ENCODE measurements at places on chromosomes 11 and 22.

DNA sequence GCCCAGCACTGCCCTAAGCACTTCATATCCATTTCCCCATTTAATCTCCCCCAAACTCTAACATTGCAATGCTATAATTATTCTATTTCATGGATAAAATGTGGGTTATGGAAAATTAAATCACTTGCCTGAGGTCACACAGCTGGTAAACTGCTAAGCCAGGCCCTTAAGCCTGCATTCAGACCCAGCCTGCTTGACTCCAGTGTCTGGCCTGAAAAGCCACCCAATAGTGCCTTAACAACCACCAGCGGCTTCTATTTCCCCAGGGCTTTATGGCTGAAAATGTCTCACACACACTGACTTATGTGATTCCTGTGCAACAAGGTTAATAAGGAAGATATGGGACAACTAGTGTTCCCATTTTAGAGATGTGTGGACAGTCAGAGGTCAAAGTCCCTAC, 178.5 kb upstream of the SNX19 start:
- no peak for DNase-seq

GRCh38 chr11:123190518-123190917, 4.5 kb downstream of the CLMP start:
- no peak for DNase-seq

GRCh38 chr11:69520186-69520916, 38.9 kb downstream of the LINC01488 start:
- no peak for DNase-seq

- no peak for DNase-seq
Observed at GRCh38 chr11:132504501-132505041, 1027.7 kb downstream of the OPCML start.

DNA sequence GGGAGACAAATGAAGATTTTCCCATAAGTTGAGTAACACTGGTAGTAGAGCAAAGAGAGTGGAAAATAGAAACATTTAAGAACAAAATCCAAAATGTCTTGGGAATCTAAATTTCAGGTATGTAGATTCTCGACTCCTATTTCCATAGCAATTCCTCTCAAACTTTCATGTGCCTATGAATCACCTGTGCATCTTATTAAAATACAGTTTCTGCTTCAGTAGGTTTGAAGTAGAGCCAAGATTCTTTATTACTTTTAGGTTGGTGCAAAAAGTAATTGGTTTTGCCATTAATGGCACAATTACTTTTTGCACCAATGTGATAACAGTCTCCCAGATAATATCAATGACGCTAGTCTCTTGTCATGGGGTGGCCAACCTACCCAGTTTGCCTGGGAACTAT, 115.3 kb upstream of the SLC5A12 start:
- DNase-seq, result no peak

DNA sequence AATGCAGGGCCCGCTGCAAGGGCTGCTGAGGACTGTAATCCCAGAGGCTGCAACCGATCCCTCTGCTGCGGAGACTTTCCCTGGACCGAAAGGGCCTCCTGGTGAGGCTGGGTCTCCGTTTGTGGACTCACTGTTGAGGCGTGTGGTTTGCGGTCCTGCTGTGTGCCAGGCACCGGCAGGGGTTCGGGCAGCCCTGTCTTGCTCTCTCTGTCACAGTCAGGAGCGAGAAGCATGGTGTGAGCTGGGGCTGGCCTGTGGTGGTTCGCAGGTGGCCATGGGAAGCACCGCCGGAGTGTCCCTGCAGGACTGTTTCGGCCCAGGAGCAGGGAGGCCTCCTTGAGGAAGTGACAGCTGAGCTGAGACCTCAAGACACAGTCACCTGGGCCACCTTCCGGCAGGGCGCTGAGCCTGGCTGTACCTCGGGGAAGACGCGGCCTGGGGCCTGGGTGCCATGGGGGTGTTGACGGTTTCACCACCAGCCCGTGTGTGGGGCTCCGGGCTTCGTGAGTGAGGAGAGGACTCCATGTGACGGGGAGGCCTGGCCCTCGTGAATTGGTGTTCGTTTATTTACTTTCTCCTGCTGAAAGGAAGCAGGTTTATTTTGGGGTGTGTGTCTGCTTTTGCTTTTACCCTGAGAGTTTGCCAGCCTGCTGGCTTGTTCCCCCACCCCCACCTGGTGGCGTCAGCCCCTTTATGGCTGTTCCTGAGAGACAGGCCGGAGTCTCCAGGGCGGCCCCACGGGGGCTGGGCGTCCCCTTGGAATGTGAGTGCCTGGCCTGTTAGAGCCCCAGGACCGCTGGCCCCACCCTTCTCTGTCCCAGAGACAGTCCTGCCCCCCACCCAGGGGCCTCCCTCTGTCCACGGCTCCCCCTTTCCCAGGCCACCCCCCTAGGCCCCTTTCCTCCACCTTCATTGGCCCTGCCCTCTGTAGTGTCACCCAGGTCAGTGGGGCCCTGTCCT, 122.5 kb downstream of the KCNQ1OT1 start:
- no peak for DNase-seq

All from fibroblast of skin of right biceps (primary cell).